ENCODE measurements at places on chromosomes 2 and 18. TPM values are rescaled to one million over a fixed set of nuclear protein-coding genes. Genes with fewer than 3 reads are reported as not detected.

- peaks cover 4% of the 10 kb centered on the region for H3K4me1 ChIP-seq
- no peaks in the 10 kb centered on the region for H3K36me3 ChIP-seq
- H3K27me3 ChIP-seq, result no peaks in the 10 kb centered on the region
- DNase-seq, result no peak
- H3K4me3 ChIP-seq, result no peak overlapping the region
- no peak overlapping the region for H3K27ac ChIP-seq
Observed at GRCh38 chr2:176997792-176998169, 214.8 kb upstream of the HNRNPA3 start.

- H3K4me3 ChIP-seq, result no peak overlapping the region
- peaks cover 15% of the 10 kb centered on the region for H3K4me1 ChIP-seq
- peak overlapping the region; percentile 50 for H3K27ac ChIP-seq
- peak; percentile 77 for DNase-seq
- H3K27me3 ChIP-seq, result no peaks in the 10 kb centered on the region
Observed at GRCh38 chr18:35045121-35045520, 3.9 kb downstream of the MAPRE2 start.

- peak overlapping the region; percentile 98 for H3K27ac ChIP-seq
- peaks cover 25% of the 10 kb centered on the region for H3K4me1 ChIP-seq
- peak overlapping the region; percentile 58 for H3K4me3 ChIP-seq
- no peaks in the 10 kb centered on the region for H3K27me3 ChIP-seq
- peak; percentile 53 for DNase-seq
Observed at GRCh38 chr2:24122366-24123194, 554 bp downstream of the PFN4 start.

GRCh38 chr2:205954707-205955106 lies 131.3 kb downstream of the INO80D start:
- H3K36me3 ChIP-seq, result no peaks in the 10 kb centered on the region
- no peaks in the 10 kb centered on the region for H3K4me1 ChIP-seq
- H3K27ac ChIP-seq, result no peak overlapping the region
- no peak for DNase-seq

GRCh38 chr2:41267929-41268659 lies 779.7 kb upstream of the PKDCC start:
- no peak overlapping the region for H3K4me3 ChIP-seq
- DNase-seq, result peak; percentile 40
- no peaks in the 10 kb centered on the region for H3K4me1 ChIP-seq
- H3K36me3 ChIP-seq, result no peaks in the 10 kb centered on the region

DNA sequence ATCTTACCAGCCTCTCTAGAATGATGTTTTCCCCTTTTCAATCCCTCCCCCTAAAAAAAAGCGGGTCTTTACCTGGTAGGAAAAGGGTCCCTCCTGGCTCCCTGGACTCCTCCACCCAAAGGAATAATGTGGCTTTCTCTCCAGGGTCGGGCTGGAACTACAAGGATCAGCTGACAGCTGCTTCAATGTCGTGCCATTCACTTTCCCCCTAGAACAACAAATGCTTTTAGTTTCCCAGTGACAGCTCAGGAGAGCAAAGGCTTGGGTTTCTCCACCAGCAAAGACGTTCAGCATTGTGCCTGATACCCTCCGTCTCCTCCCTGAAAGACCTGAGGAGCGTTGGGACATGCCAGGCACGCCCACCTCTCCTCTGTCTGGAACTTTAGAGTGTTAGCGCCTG lies 173.8 kb upstream of the SIX3 start:
- H3K4me3 ChIP-seq, result no peak overlapping the region
- no peak for DNase-seq
- peaks cover 26% of the 10 kb centered on the region for H3K27me3 ChIP-seq
- no peaks in the 10 kb centered on the region for H3K36me3 ChIP-seq
- peaks cover 7% of the 10 kb centered on the region for H3K4me1 ChIP-seq

GRCh38 chr18:58247363-58247834 lies 203.4 kb downstream of the NEDD4L start:
- no peaks in the 10 kb centered on the region for H3K36me3 ChIP-seq
- DNase-seq, result peak; percentile 53
- peak overlapping the region; percentile 79 for H3K27ac ChIP-seq
- H3K4me1 ChIP-seq, result peaks cover 11% of the 10 kb centered on the region
- H3K4me3 ChIP-seq, result no peak overlapping the region

DNA sequence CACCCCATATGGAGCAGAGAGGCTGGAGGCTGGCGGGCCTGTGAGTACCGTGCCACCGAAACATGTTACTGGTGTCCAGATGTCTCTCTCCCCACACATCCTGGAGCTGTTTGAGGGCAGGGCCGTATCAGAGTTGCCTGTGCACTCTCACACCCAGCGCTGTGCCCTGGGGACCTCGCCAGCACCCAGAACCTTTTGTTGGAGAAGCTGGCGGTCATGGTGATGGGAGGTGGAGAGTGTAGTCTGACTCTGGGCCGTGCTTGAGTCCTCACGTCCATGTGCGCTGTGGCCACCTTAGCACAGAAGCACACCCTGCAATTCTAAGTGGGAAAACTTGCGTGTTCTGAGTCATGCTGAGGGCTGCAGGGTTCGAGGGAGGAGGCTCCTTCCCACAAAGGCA lies 259.2 kb downstream of the NDUFA10 start:
- H3K4me3 ChIP-seq, result no peak overlapping the region
- H3K27me3 ChIP-seq, result peaks cover 11% of the 10 kb centered on the region
- H3K4me1 ChIP-seq, result peaks cover 19% of the 10 kb centered on the region
- no peak for DNase-seq
- no peak overlapping the region for H3K27ac ChIP-seq
- H3K36me3 ChIP-seq, result no peaks in the 10 kb centered on the region

- H3K4me1 ChIP-seq, result no peaks in the 10 kb centered on the region
- no peak overlapping the region for H3K4me3 ChIP-seq
- H3K36me3 ChIP-seq, result no peaks in the 10 kb centered on the region
- H3K27ac ChIP-seq, result no peak overlapping the region
Observed at GRCh38 chr2:154978710-154979109, 280.2 kb downstream of the KCNJ3 start.

GRCh38 chr18:75214332-75214690 lies 3.7 kb downstream of the TSHZ1 start:
- H3K4me1 ChIP-seq, result peaks cover 34% of the 10 kb centered on the region
- H3K36me3 ChIP-seq, result peaks cover 2% of the 10 kb centered on the region
- peak overlapping the region; percentile 70 for H3K27ac ChIP-seq
- peak; percentile 82 for DNase-seq
- H3K27me3 ChIP-seq, result no peaks in the 10 kb centered on the region

DNA sequence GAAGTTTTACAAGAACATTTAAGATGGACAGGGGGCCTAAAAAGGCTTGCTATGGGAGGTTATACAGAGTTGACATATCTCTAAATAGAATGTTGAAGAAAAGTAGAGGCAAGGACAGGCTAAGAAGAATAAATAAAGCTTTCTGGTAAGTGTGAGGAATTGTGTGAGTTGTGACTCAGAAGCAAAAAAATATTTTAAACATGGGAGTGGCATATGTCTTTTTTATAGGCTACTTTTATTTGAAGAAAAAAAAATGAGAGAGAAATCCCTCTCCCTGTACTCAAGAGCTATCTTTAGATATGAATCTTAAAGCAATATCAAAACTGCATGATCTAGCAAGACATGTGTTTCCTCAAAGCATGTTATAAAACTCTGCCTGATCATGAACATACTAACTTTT lies 41.1 kb downstream of the RAB3GAP1 start:
- no peaks in the 10 kb centered on the region for H3K4me1 ChIP-seq
- H3K36me3 ChIP-seq, result peaks cover 6% of the 10 kb centered on the region
- no peak for DNase-seq
- H3K27ac ChIP-seq, result no peak overlapping the region
- H3K4me3 ChIP-seq, result no peak overlapping the region

GRCh38 chr2:113220970-113221708 lies 47.4 kb downstream of the PSD4 start:
- peaks cover 24% of the 10 kb centered on the region for H3K4me1 ChIP-seq
- no peaks in the 10 kb centered on the region for H3K27me3 ChIP-seq
- H3K36me3 ChIP-seq, result no peaks in the 10 kb centered on the region

DNA sequence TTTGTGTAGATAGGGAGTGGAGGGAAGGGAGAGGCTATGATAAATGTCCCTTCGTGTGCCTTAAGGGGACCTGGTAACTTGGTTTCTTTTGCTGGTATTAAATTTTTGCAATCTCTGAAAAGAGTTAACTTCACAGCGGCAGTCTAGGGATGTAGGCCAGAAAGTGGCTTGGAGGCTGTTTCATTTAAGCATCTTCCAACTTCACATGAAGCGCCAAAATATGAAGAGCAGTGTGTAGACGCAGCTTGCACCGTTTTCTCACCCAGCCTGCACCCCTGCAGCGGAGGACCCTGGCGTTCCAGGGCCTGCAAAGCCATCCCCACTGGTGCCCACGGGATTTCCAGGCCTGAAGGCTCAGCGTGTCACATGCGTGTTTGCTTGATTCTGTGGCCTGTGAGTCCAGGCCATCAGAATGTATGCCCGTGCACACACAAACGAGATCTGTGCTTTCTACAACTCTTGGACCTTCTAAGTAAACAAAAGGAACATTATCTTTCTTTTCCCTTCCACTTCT lies 87.2 kb upstream of the EPB41L3 start:
- H3K27me3 ChIP-seq, result peaks cover 37% of the 10 kb centered on the region
- no peak overlapping the region for H3K27ac ChIP-seq
- H3K4me3 ChIP-seq, result no peak overlapping the region
- peaks cover 23% of the 10 kb centered on the region for H3K4me1 ChIP-seq
- peak; percentile 78 for DNase-seq

DNA sequence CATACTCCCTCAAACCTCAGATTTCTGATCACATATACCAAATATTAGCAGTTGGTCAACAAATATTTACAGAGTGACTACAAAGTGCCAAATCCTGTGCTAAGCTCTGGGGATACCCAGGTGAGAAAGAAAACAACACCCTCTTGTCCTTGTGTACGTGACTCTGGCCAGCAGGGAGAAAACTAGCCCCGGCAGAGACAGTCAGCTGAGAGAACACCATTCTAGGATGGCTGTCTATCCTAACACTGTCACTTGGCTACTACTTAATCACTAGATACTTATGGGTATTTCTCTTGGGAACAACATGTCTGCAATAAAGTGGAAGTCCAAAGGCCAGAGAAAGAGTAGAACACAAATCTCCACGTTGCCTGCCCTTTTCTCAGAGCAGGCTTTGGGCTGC lies 57.9 kb upstream of the CD226 start:
- no peak overlapping the region for H3K27ac ChIP-seq
- no peaks in the 10 kb centered on the region for H3K4me1 ChIP-seq
- H3K27me3 ChIP-seq, result no peaks in the 10 kb centered on the region
- H3K4me3 ChIP-seq, result no peak overlapping the region
- DNase-seq, result no peak
- peaks cover 3% of the 10 kb centered on the region for H3K36me3 ChIP-seq

DNA sequence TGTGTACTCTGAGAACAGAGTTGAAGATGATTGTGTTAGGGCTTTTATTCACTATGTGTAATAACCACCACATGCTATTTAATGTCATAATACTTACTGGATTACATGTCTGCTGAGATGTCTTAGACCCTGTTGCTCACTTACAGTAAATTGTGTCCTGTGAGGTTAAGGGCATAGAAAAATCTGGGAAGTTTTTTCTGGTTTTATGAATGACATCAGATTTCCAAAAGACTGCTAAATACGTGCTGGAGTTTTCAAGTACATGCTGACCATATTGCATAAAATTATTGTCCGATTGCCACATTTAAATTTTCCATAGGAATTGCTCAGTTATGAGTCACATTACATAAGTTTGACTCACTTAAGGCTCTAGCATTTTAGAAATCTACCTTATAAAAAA lies 96.7 kb upstream of the COL5A2 start:
- no peaks in the 10 kb centered on the region for H3K4me1 ChIP-seq
- no peaks in the 10 kb centered on the region for H3K27me3 ChIP-seq

GRCh38 chr2:238895361-238895882 lies 47.5 kb downstream of the TWIST2 start:
- DNase-seq, result no peak
- H3K27ac ChIP-seq, result no peak overlapping the region
- H3K4me1 ChIP-seq, result peaks cover 40% of the 10 kb centered on the region
- H3K36me3 ChIP-seq, result no peaks in the 10 kb centered on the region

GRCh38 chr2:191557841-191558240 lies 120.1 kb upstream of the NABP1 start:
- peaks cover 2% of the 10 kb centered on the region for H3K27me3 ChIP-seq
- no peak for DNase-seq
- no peak overlapping the region for H3K4me3 ChIP-seq
- no peak overlapping the region for H3K27ac ChIP-seq
- H3K4me1 ChIP-seq, result peaks cover 3% of the 10 kb centered on the region
- H3K36me3 ChIP-seq, result no peaks in the 10 kb centered on the region

- H3K4me1 ChIP-seq, result peaks cover 19% of the 10 kb centered on the region
- H3K27me3 ChIP-seq, result peaks cover 11% of the 10 kb centered on the region
- DNase-seq, result peak; percentile 77
- no peak overlapping the region for H3K27ac ChIP-seq
Observed at GRCh38 chr2:71857636-71858035, 290.0 kb downstream of the CYP26B1 start.

- no peaks in the 10 kb centered on the region for H3K36me3 ChIP-seq
- no peak overlapping the region for H3K27ac ChIP-seq
- H3K4me3 ChIP-seq, result no peak overlapping the region
- H3K27me3 ChIP-seq, result no peaks in the 10 kb centered on the region
Observed at GRCh38 chr2:7672027-7672684, 754.9 kb downstream of the RNF144A start.

DNA sequence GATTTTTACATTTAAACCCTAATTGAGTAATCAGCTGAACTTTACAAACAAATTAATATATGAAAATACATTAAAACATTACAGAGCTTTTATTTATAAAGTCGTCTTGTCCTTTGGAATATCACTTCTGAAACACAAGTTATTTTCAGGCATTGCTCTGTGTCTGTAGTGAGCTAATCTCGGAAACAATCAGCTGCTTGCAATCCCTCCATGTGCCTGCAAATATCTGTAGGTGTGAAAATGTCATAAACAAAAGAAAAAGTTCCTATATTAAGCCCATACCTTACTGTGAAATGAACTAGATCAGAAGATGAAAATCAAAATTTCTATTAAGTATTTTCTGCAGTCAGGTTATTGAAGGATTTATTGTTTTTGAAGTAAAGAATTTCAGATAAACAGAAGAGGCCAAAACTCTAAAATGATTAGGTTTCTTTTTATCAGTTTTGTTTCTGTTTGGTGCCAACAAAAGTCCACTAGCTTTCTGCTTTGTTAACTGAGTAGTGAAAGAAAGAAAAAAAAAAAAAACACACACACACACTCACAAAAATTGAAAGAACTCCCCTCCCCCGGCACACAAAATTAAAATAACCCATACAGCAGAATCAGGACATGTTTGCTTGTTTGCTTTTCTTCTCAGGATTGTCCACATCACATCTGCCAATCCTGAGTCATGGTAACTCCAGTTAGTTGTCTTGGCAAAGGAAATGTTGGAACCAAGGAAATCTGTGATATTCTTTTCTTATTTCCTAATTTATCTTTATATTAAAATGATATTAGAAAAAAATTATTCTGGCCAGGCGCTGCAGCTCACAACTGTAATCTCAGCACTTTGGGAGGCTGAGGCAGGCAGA lies 627.0 kb upstream of the SLC39A10 start:
- H3K36me3 ChIP-seq, result no peaks in the 10 kb centered on the region
- no peaks in the 10 kb centered on the region for H3K4me1 ChIP-seq
- no peaks in the 10 kb centered on the region for H3K27me3 ChIP-seq
- DNase-seq, result no peak
- no peak overlapping the region for H3K27ac ChIP-seq

- H3K36me3 ChIP-seq, result no peaks in the 10 kb centered on the region
- H3K27me3 ChIP-seq, result no peaks in the 10 kb centered on the region
- no peak for DNase-seq
- no peaks in the 10 kb centered on the region for H3K4me1 ChIP-seq
Observed at GRCh38 chr2:57333221-57333620, 713.4 kb upstream of the VRK2 start.

The UGT1A3 gene
- polyA plus RNA-seq, result not detected

The TSPYL6 gene
- not detected for polyA plus RNA-seq

The GALNT3 gene
- polyA plus RNA-seq, result 1.2 TPM

The INPP5D gene
- polyA plus RNA-seq, result 7.7 TPM

The MYL12A gene
- 650 TPM for polyA plus RNA-seq

The GALR1 gene
- polyA plus RNA-seq, result 0.04 TPM

The ITPRIPL1 gene
- 5.3 TPM for polyA plus RNA-seq

The NEUROD1 gene
- polyA plus RNA-seq, result 0.19 TPM

The EIF2AK3 gene
- polyA plus RNA-seq, result 25.4 TPM

The CCDC121 gene
- 6.6 TPM for polyA plus RNA-seq
